ENCODE measurements at places on chromosomes 2 and 18. TPM values are rescaled to one million over a fixed set of nuclear protein-coding genes. Genes with fewer than 3 reads are reported as not detected.

Gene DOK6
- total RNA-seq, result 10.4 TPM

Gene SLC40A1
- total RNA-seq, result 20.2 TPM

Gene ONECUT2
- total RNA-seq, result 0.05 TPM

Gene WNT10A
- total RNA-seq, result not detected

Gene TM4SF20
- not detected for total RNA-seq

Gene KCNK3
- 0.46 TPM for total RNA-seq

Gene LYG2
- not detected for total RNA-seq

Gene KIF5C
- total RNA-seq, result 0.37 TPM

Gene L3MBTL4
- total RNA-seq, result not detected

Gene ZNF2
- 11.6 TPM for total RNA-seq

Gene UPP2
- total RNA-seq, result not detected

Gene MALL
- total RNA-seq, result 1.2 TPM

Gene LDLRAD4
- total RNA-seq, result 4.1 TPM

Gene PRKRA
- total RNA-seq, result 57.2 TPM

Gene MC4R
- not detected for total RNA-seq

Gene NEB
- total RNA-seq, result 1.2 TPM

Gene WDR43
- total RNA-seq, result 103 TPM

Gene TRMT61B
- 11.5 TPM for total RNA-seq

Gene SPEG
- 36.2 TPM for total RNA-seq

Gene SCN7A
- 0.23 TPM for total RNA-seq

Gene C1QL2
- total RNA-seq, result not detected

Gene BOK
- total RNA-seq, result 21.7 TPM

Gene ASB18
- not detected for total RNA-seq

Gene SLC9A4
- not detected for total RNA-seq

Gene CCDC150
- 1.8 TPM for total RNA-seq

Gene CCDC85A
- total RNA-seq, result 12.4 TPM

Gene LIPG
- 8.9 TPM for total RNA-seq

Gene ATP5MC3
- total RNA-seq, result 82.3 TPM

Gene KANSL3
- 36.5 TPM for total RNA-seq

Gene OTOS
- not detected for total RNA-seq

Gene ASXL3
- 1.3 TPM for total RNA-seq

Gene SERPINB2
- total RNA-seq, result 4.8 TPM

Gene MIB1
- total RNA-seq, result 71.0 TPM

Data from smooth muscle cell of the umbilical artery (primary cell).